ENCODE measurements at places on chromosomes 5 and 9.

GRCh38 chr5:159333545-159333925, 3.2 kb upstream of the IL12B start:
- DNase-seq, result no peak

- peak; percentile 65 for DNase-seq
These were observed 25.0 kb upstream of the TDRD7 start for GRCh38 chr9:97386733-97387503.

- DNase-seq, result no peak
These were observed 3.1 kb upstream of the IL6ST start for GRCh38 chr5:55997742-55998351.

DNA sequence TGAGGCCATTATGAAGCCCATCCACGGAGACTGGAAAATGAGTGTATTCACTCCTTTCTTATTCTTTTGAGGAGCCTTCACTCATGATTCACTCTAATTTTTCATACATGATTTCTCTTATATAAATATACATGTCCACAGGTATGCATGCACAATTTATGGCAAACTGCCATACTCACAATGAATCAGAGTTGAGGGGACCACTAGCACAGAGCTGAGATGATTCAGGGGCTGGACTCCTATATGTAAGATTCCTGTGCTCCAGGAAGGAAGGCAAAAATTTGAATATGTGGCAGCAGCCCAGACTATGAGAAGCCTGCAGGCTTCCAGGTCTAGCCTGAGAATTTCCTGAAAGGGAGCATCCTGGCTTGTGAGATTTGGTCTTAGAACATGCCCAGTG, 484.6 kb downstream of the PRELID2 start:
- DNase-seq, result no peak

- DNase-seq, result no peak
These were observed 26.7 kb upstream of the B4GALT1 start for GRCh38 chr9:33193818-33194217.
